ENCODE measurements at places on chromosomes 1 and 21. TPM values are rescaled to one million over a fixed set of nuclear protein-coding genes. Genes with fewer than 3 reads are reported as not detected.

GRCh38 chr1:182191381-182192115 is 130.0 kb upstream of the ZNF648 start:
- no peak for DNase-seq

DNA sequence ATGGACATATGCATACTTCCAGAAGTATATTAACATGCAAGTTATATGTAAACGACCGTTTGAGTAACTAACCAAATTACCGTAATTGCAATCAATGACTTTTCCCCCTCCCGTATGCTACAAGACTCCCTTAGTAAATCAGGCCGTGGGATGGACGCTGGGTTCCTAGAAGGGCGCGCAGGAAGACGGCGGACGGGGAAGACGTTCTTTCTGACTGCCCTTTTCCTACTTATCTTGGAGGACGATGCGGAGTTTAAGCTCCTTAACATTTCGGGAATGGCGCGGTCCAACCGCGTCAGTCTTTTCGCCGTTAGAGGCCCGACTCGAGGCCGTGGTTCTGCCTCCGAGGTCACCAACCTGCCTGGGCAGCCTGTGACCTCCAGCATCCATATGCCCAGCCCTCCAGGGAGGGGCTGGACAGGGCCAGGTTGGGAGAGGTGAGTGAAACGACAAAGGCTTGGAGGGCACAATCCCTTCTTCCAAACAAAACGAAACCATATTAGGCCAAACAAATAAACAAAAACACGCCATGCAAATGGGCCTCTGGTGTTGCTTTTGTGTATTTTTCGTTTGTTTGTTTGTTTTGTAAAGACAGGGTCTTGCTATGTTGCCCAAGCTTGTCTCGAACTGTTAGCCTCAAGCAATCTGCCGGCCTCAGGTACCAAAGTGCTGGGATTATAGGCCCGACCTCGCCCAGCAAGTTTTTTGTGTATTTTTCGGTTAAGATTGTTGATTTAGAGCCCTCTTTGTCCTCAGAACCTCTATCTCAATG is 873 bp upstream of the PI4KB start:
- no peak for DNase-seq

GRCh38 chr1:116941670-116942069 is 32.0 kb downstream of the PTGFRN start:
- DNase-seq, result no peak

Gene GJA5
- total RNA-seq, result not detected

GRCh38 chr1:184002071-184002470 is 35.5 kb downstream of the COLGALT2 start:
- DNase-seq, result peak; percentile 39

DNA sequence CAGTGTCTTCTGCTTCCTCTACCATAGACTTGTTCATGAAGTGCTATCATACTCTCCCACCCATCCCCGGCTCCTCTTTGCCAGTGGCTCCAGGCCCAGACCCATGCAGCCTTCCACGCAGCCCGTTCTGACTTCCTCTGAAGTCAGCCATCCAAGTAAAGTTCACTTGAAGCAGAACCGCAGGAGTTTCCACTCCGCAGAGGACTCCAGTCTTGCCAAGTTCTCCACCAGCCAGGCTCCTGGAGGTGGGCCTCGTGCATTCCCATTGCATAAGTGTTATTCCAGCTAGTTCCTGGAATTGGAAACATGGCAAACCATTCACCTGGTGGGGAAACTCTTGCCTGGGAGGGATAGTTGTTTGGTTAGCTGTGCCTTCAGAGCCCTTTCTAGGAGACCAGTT is 185.1 kb downstream of the PLPP3 start:
- no peak for DNase-seq

DNA sequence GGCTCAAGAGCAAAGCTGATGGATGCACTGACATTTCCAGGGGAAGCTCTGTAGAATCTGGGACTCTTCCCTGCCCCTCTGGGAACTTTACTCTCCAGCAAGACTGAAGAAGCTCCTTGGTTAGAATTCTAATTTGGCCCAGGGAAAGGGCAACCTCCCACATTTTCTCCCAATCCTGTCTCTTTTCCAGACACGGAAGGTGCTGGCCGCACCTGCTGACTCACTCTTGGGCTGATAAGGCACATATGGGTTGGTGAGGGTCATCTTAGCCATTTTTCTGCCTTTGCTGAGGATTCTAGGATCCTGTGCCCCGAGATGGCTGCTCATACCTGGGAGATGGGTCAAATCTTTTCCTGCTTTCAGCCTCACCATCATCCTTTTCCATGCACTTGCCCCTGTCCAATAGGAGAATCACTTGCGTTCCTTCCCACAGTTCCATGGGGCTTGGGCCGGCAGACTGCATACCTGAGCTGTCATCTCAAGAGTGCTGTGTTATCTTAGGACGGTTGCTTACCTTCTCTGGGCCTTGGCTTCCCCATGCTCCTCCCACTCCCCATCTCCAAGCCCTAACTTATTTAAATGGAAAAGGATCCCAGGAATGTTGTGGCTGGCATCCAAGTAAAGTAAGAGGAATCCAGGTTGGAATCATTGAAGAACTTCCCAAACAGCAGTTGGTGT is 1.3 kb downstream of the TINAGL1 start:
- no peak for DNase-seq

Gene ZNF669
- total RNA-seq, result 6.2 TPM

Gene PAQR6
- total RNA-seq, result 4.6 TPM

DNA sequence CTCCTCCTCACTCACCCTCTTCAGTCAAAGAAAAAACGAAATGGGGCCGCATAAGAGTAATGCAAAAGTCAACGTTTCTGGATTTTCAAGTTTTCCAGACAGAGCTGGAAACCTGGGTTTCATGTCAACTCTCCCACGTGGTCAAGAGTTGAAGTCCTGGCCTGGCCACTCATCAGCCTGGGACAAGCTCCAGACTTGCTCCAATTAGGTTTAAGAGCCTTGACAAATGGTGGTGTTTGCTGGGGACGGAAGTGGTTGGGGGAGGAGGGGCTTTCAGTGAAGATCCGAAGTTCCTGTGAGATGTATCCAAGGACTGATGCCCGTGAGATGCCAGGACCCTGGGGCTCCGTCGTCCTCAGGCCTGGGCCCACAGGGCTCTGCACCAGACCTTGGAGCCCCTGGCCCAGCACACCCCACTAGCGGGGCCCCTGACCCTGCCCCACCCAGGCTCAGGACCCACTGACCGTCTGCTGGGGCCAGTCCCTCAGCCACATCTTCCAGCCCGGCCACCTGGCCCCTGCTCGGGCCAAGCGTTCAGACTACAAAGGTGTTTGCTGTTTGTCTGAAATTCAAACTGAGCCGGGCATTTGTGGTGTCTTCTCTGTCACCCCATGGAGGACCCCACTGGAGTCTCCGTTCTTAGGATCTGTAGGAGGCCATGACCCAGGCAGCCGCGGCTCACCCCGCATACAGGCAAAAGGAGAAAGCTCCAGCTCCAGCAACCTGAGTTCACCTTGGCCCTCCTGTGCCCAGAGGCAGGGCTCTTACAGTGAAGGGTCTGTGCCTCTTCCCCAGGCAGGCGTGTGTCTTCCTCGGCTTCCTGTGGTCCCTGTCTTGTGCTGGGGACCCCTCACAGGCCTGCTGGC is 53.3 kb downstream of the SIK1 start:
- no peak for DNase-seq

Gene CLCA1
- total RNA-seq, result not detected

DNA sequence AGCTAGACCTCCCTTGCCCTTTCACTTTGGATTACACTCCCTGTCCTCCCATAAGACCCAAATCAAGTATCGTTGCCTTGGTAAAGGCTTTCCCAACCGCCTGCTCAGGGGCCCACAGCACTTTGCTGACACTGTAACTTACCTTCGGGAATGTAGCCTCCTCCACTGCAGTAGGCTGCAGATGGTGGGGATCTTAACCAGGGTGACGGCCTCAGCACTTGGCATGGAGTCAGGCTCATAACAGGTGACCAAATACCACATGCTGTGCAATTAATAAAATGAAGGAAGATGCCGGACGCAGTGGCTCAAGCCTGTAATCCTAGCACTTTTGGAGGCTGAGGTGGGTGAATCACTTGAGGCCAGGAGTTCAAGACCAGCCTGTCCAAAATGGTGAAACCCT is 88.7 kb upstream of the IRF2BP2 start:
- no peak for DNase-seq

DNA sequence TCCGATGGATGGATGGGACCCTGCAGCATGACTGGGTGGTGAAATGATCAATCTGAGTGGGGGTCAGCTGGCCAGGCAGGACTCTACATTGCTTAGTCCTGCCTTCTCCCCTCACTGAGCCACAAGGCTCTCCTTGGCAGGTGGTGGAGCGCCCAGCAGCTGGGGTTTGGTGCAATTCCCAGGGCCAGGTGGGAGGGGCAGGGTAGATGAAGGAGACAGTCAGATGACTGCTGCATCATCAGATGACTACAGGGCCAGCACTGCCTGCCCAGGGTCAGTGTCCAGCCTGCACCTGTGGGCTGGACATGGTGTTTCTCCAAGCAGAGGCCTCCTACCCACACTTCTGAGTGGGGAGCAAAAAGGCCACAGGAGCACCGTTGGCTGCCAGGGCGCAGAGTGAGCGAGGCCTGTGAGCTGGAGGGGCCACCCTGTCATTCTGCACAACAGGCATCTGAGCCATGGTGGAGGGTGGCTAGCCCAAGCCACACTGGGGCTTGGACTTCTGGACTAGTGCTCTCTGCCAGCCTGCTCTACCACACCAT is 103.9 kb upstream of the EDN2 start:
- DNase-seq, result no peak

GRCh38 chr1:94486990-94487389 is 54.6 kb downstream of the F3 start:
- no peak for DNase-seq

DNA sequence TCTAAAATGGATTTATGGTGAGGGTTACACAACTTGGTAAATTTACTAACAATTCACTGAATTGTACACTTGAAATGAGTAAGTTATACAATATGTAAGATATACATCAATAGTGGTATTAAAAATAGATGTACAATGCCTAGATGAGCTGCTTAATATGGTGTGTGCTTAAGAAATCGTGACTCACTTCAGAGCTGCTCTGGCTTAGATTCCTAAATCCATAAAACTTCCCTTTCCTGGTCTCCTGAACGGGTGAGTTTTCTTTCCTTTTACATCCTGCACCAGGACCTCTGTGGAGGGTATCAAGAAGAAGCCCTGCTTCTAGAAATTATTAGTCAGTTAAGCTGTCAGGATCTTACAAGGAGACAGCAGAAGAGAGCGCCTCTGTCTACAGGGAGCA is 30.4 kb downstream of the H3-3A start:
- no peak for DNase-seq

- DNase-seq, result no peak
Observed at GRCh38 chr1:223859058-223859457, 13.3 kb upstream of the TP53BP2 start.

Gene PYHIN1
- total RNA-seq, result 11.3 TPM

GRCh38 chr1:101526813-101527212 is 290.0 kb downstream of the S1PR1 start:
- peak; percentile 46 for DNase-seq

Gene DDR2
- 0.45 TPM for total RNA-seq

DNA sequence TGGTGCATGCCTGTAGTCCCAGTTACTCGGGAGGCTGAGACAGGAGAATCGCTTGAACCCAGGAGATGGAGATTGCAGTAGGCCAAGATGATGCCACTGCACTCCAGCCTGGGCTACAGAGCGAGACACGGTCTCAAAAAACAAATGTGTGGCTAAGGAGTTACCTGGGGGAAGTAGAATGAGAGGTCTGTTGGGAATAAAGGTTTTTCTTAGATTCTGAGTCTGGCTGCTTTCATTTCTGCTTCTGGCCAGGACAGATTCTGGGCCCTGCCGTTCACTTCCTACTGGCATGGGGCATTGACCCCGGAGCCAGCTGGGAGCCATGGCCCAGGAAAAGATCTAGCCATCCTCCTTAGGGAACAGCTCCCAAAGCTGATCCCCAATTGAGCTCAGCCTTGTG is 420 bp upstream of the DCDC2B start:
- no peak for DNase-seq

Gene CD5L
- total RNA-seq, result not detected
